ENCODE measurements at places on chromosomes 5 and 9.

DNA sequence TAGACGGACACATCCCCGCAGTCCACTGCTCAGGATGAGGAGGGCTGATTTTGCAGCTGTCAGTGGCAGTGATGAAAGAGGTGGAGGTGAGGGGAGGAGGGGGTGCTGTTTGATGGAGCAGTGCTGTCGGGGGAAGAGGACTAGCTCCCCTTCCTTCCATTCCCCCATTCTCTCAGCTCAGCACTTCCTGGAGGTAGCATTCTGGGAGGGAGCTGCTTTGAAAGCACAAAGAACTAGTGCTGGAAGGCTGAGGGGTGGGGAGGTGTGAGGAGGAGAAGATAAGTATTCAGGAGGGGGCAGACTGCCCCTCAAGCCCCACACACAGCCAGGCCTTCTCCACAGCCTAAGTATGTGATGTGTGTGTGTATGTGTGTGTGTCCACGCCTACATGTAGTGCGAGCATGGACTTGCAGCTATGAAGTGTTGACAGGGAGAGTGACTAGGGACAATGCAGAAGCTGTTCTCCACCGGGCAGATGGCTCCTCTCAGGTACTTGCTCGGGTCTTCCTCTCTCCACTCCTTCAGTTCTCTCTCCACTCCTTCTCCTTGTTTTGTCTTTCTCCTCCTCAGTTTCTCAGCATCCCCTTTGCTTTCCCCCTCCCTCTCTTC lies 65.5 kb upstream of the HSPA9 start:
- no peak for DNase-seq

DNA sequence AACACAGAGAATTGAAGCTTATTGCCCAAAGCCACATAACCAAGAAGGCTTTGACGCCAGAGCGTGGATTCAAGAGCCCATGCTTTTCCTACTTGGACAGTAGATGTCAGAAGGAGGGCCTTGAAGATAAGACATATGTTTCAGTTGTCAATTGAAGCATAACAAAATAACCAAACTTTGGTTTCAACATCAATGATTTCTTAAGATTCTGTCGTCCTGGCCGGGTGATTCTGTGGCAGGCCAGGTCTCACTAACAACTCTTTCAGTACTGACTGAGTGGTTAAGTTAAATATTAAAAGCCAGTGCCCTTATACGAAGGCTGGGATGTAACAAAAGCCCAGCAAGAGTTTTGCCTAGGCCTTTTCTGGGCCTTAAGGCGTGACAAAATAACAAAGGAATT lies 94.0 kb downstream of the RCL1 start:
- DNase-seq, result no peak

DNA sequence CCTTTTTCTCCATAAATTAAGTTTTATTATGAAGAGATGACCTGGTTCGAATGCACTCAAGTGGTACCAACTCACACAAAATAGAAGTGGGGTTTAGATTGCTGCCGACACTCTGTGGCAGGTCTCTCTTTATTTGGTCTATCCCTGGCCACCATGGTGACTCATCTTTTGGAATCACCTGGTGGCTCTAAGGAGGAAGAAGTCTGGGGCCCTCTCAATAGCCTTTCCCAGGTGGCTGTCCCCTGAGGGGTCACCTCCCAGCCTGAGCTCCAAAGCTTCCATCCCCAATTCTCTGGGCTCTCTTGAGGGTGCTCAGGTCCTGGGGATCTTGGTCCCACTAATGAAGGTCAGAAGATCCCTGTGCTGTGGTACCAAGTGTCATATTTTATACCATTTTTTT lies 136.8 kb downstream of the MVB12B start:
- no peak for DNase-seq

DNA sequence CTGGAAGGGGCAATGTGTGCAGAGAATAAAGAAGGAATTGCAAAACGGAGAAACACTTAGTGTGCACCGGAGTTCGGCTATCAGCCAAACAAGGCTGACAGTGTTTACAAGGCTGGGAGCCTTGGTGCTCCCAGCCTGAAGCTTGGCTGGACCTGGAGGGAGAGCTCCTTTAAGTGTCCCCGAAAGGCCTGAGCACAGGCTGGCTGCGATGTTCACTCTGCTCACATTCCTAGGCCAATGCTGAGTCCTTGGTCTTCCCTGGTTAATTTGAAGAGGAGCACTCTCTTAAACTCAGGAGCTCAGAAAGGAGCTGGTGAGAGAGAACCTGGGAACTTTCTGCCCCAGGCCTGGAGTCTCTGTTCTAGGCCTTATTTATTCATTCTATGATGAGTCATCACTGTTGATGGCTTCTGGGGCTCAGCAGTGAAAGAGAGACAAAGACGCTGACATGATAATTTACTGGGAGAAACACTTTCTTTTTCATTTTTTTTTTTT lies 88.6 kb upstream of the MYO10 start:
- peak; percentile 41 for DNase-seq

GRCh38 chr5:88058625-88059024 lies 210.0 kb downstream of the TMEM161B start:
- DNase-seq, result no peak

DNA sequence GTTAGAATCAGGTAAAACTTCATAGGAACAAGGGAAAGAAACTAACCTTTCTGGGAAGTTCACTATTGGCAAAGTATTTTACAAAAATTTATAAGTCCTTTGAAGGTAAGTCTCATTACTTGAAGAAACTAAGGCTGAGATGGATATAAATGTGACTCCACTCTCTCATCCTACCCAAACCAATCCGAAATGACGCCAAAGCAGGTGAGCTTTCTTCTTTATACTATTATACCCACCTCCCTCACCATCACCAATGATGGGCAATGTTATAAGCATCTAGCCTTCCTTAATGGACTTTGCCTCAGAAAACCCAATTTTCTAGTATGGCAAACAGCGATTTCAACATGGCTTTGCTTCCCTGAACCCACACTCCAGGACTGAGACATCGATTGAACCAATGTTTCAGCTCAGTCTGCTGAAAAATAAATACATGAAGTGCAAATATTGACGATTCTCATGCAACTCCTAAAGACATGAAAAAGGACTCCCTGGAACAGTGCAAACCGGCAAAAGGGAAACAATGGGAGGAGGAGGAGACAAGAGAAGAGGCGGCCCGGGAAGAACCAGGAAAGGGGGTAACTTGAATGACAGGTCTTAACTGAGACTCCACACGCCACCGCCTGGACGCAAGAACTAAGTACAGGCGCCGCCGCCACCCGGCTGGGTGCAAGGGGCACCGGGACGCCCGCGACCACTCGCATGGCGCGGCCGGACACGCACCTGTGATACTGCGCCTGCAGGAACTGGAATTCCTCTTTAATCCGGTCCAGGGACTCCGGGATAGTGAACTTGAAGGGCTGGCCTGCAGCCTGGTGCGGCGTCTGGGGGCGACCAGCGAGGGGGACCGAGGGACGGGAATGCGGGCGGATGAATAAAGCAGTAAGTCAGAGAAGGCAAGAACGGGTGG lies 2.5 kb downstream of the TLE1 start:
- peak; percentile 71 for DNase-seq

DNA sequence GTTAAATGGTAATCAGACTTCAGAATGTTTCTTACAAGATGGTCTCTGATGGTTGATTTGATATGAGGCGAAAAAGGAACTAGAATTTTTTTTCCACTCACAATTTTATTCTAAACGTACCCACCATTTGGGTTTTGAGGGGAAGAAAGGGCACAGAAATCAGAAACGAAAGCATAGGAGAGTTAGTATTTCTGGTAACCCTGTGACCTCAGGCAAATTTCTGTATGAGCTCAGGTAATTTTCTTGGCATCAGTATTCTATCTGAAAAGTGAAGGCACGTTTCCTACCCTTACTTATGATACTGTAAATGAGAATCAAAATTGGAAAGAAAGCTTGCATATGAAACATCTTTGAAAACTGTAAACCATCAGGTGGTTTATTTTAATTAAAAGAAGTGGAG lies 26.5 kb downstream of the TMEFF1 start:
- DNase-seq, result no peak

DNA sequence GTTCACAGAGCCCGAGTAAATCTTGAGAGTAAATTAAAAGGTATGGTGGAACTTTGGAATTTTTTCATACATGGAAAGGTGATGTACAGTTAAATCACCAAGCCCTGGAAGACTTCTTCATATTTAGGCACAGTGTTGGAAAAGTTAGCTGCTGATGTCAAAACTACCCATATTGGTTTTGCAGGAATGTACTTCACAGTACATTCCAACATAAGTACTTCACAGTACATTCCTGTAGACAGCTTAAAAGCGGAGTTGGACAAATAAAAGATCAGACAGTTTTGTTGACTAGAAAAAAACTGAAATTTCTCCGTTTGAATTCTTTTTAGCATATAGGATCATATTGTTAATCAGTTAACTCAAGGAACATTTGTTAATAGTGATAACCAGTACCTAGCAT lies 1.8 kb downstream of the RANBP17 start:
- peak; percentile 62 for DNase-seq

- no peak for DNase-seq
Measured at GRCh38 chr9:99867536-99867935, 38.9 kb upstream of the STX17 start.

DNA sequence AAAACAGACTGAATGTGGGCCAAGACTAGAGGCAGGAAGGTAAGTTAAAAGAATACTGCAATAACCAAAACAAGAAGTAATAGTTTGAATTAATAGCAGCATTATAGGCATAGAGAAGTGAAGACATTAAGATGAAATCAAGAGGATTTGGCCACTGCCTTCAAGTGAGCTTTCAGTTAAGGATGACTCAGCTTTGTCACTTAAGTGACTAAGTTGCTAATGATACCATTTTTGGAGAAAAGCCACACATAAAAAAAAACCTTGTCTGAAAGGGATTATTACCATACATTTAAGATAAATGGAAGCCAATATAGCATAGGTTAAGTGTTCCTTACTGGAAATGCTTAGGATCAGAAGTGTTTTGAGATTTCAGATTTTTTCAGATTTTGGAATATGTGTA lies 57.0 kb downstream of the ECPAS start:
- DNase-seq, result no peak

GRCh38 chr9:14314424-14314928 lies 535 bp upstream of the NFIB start:
- peak; percentile 90 for DNase-seq

GRCh38 chr5:179269781-179270543 lies 75.3 kb downstream of the ADAMTS2 start:
- DNase-seq, result no peak

DNA sequence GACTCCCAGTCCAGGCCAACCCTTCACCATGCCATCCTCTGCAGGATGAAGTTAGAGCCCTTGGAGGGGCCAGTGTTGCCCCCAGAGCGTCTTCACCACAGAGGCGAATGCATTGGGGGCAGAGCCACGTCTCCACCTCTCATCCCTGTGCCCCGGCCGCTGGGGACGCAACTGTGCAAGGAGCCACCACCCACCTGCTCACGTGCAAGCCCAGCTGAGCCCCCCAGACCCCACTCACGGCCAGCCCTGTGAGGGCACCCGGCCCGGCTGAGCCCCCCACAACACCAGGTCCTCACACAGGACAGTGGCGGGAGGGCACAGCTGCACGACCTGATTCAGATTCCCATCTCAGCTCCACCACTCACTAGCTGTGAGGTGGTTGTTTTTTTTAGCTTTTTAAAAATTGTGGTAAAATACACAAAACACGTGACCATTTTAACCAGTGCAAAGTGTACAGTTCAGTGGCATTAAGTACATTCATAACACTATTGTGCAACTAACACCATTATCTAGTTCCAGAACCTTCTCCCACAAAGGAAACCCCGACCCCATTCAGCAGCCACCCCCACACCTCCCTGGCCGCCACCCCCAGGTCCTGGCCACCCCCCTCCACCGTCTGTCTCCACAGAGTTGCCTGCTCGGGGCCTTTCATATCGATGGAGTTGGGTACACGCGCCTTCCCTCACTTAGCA lies 33.5 kb upstream of the UBAC1 start:
- no peak for DNase-seq

- no peak for DNase-seq
Measured at GRCh38 chr5:179796877-179797608, 3.3 kb downstream of the LTC4S start.

DNA sequence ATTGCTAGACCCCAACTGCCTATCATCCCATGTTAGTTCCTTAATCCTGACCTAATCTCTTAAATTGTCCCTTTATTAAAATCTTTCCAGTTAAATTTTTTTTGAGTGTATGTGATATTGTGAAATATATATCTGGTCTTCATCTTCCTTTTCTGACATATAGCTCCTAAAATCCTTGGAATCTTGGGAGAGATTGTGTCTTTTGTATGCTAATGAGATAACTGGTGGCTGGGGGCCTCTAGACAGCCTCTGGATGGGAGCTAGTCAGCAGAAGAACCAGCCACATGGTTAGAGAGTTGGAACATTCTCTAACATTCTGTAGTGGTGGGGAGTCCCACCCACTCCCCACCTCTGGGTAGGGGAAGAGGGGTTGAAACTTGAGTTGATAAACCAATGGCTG lies 3.7 kb upstream of the CCL19 start:
- DNase-seq, result no peak

DNA sequence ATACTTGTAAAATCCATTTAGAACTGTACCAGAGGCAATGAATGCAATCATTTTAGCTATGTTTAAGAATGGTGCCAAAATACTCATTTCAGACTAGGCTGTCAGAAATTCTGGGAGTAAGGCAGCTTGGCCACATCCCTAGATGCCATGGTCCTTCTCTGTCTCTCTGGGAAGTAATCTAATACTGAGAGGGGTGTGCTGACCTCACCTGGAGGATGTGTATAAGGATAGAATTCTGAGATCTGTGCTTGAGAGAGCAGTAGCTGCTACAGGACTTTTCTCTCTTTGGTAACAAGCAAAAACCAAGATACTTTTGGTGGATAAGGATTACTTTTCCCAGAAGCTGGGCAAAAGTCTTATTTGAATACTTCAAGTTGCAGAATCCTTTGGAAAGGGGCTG lies 68.1 kb upstream of the MRPS30 start:
- DNase-seq, result no peak

DNA sequence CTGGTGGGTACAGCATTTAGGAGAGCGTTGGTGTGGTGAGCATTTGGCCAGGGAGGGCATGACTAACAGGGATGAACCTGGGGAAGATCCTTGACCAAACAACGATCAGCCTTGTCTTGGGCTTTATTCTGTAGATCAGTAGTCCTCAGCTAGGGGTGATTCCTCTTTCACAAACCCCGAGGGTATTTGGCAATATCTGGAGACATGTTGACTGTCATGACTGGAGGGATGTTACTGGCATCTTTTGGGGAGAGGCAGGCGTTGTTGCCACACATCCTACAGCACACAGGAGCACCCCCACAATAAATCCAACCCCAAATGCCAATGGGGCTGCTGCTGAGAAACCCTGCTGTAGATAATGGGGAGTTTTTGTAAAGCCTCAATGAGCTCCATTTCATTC lies 43.9 kb downstream of the OSTF1 start:
- DNase-seq, result no peak

GRCh38 chr5:126354858-126355731 lies 68.1 kb upstream of the GRAMD2B start:
- DNase-seq, result no peak

DNA sequence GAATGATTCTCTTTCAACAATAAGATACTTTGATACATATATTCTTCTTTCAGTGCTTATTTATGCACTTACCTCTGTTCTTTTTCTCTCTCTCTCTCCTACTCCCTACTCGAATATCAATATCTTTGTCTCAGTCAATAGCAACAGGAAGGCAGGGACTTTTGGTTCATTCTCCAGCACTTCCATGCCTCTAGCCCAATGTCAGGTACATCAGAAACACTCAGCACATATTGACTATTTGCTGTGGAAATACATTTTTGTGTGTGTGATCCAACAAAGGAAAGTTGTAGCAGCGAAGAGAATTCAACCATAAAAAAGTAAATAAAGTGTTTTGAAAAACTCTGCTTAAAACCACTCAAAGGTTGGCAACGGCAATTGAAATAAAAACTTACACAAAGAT lies 12.6 kb downstream of the DIRAS2 start:
- no peak for DNase-seq

- no peak for DNase-seq
Measured at GRCh38 chr5:158679221-158679641, 420.5 kb downstream of the EBF1 start.

- DNase-seq, result no peak
Measured at GRCh38 chr5:78500028-78500427, 139.6 kb downstream of the SCAMP1 start.
